Progenitor cell of endocrine pancreas (in vitro differentiated cells): ENCODE measurements at places on chromosomes 2 and 18. TPM values are rescaled to one million over a fixed set of nuclear protein-coding genes. Genes with fewer than 3 reads are reported as not detected.
A peak's percentile ranks its signal among the peaks of the same experiment; 100 is the strongest.

DNA sequence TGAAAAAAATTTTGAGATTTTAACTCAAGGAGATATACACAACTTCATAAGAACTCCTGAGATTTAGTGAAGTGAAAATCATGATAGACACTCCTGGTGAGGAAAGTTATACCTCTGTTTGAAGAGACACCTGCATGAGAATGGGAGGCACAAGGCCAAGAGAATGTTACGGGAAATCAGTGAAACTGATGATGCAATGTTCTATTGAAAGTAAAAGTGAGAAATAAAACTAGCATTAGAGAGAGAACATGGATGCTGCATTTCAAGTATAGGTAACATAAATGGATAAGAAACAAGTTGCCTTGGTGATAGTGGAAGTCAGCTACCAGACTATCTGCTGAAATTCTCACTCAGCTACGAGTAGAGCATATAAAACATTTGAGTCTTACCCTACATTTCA is 562.1 kb upstream of the FANCL start:
- no peaks in the 10 kb centered on the region for H3K27me3 ChIP-seq
- no peak overlapping the region for H3K4me3 ChIP-seq
- no peaks in the 10 kb centered on the region for H3K4me1 ChIP-seq
- H3K36me3 ChIP-seq: no peaks in the 10 kb centered on the region
- no peak for DNase-seq
- H3K27ac ChIP-seq: no peak overlapping the region

DNA sequence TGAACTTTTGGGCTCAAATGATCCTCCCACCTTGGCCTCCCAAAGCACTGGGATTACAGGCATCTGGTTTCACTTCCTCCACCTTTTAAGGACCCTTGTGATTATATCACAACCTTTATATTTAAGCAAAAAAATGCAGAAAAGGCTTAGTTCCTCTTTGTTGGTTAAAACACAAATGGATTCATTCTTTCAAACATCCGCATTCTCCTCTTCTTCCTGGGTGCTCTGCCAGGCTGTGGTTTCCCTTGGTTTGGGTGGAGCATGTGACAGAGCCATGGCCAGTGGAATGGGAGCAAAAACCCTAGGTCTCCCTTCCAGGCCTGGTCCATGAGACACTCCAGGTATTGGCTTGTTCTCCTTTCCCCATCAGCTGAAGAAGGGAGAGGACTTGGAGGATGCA is 9.9 kb upstream of the SLC66A3 start:
- H3K27me3 ChIP-seq: peaks cover 6% of the 10 kb centered on the region
- H3K27ac ChIP-seq: no peak overlapping the region
- no peaks in the 10 kb centered on the region for H3K4me1 ChIP-seq
- DNase-seq: no peak
- H3K4me3 ChIP-seq: no peak overlapping the region
- H3K36me3 ChIP-seq: no peaks in the 10 kb centered on the region

- peaks cover 2% of the 10 kb centered on the region for H3K36me3 ChIP-seq
- no peak for DNase-seq
- no peak overlapping the region for H3K4me3 ChIP-seq
- H3K27ac ChIP-seq: peak overlapping the region; percentile 58
- peaks cover 35% of the 10 kb centered on the region for H3K4me1 ChIP-seq
These were observed 316.5 kb downstream of the IRS1 start for GRCh38 chr2:226483143-226483542.

GRCh38 chr2:128498589-128498988 is 179.9 kb upstream of the HS6ST1 start:
- DNase-seq: no peak
- peaks cover 47% of the 10 kb centered on the region for H3K4me1 ChIP-seq
- H3K36me3 ChIP-seq: no peaks in the 10 kb centered on the region

- H3K36me3 ChIP-seq: no peaks in the 10 kb centered on the region
- no peak for DNase-seq
- H3K4me3 ChIP-seq: no peak overlapping the region
- H3K4me1 ChIP-seq: peaks cover 16% of the 10 kb centered on the region
- no peaks in the 10 kb centered on the region for H3K27me3 ChIP-seq
These were observed 28.7 kb downstream of the ZSWIM2 start for GRCh38 chr2:186820303-186820702.

- H3K27me3 ChIP-seq: no peaks in the 10 kb centered on the region
- H3K36me3 ChIP-seq: no peaks in the 10 kb centered on the region
- no peak overlapping the region for H3K27ac ChIP-seq
- no peaks in the 10 kb centered on the region for H3K4me1 ChIP-seq
These were observed 75.2 kb upstream of the SMAD7 start for GRCh38 chr18:49025767-49026500.

GRCh38 chr2:211930331-211930730 is 608.3 kb downstream of the ERBB4 start:
- peaks cover 42% of the 10 kb centered on the region for H3K4me1 ChIP-seq
- H3K4me3 ChIP-seq: no peak overlapping the region
- H3K27ac ChIP-seq: no peak overlapping the region
- H3K36me3 ChIP-seq: no peaks in the 10 kb centered on the region

DNA sequence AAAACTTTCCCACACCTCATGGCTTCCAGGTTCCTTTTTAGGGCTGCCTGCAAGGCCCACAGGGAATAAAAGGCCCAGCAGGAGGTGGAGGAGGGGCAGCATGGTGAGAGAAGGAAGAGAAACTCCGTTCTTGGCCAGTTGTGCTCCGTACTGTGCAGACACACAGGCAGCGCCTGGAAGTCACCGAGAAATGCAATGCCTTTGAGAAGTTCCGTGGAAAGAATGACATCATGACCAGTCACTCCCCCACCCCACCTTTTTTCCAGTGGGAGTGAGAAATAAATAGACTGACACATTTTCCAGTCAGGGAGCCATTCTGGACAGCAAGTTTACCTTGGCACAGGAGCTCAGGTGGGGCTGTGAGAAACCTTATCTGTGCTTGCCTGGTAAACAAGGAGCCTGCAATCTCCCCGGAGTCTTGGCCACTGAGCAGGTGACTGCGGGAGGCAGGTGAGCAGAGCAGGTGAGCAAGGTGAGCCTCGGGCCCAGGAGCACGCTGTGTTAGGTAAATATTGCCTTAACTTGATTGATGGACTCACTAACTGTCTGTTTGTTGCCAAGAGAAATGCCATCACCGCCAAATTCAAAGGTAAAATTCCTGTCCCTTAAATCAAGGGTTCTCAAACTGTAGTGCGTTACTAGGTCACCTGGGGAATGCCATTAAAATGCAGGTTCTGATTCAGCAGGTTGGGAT is 13.5 kb upstream of the LBH start:
- H3K27me3 ChIP-seq: peaks cover 37% of the 10 kb centered on the region
- H3K4me3 ChIP-seq: peak overlapping the region; percentile 48
- H3K4me1 ChIP-seq: peaks cover 48% of the 10 kb centered on the region

GRCh38 chr2:75822336-75822735 is 111.6 kb upstream of the GCFC2 start:
- no peaks in the 10 kb centered on the region for H3K27me3 ChIP-seq
- no peak overlapping the region for H3K4me3 ChIP-seq
- H3K4me1 ChIP-seq: peaks cover 3% of the 10 kb centered on the region
- H3K36me3 ChIP-seq: no peaks in the 10 kb centered on the region
- no peak for DNase-seq

- H3K4me1 ChIP-seq: peaks cover 9% of the 10 kb centered on the region
- H3K4me3 ChIP-seq: peak overlapping the region; percentile 79
- H3K27ac ChIP-seq: peak overlapping the region; percentile 97
- DNase-seq: peak; percentile 30
These were observed 18.8 kb upstream of the HAAO start for GRCh38 chr2:42810971-42811811.

- no peaks in the 10 kb centered on the region for H3K36me3 ChIP-seq
- no peak overlapping the region for H3K27ac ChIP-seq
- DNase-seq: no peak
- no peak overlapping the region for H3K4me3 ChIP-seq
- H3K4me1 ChIP-seq: peaks cover 15% of the 10 kb centered on the region
These were observed 19.5 kb upstream of the WIPF1 start for GRCh38 chr2:174617120-174617519.

DNA sequence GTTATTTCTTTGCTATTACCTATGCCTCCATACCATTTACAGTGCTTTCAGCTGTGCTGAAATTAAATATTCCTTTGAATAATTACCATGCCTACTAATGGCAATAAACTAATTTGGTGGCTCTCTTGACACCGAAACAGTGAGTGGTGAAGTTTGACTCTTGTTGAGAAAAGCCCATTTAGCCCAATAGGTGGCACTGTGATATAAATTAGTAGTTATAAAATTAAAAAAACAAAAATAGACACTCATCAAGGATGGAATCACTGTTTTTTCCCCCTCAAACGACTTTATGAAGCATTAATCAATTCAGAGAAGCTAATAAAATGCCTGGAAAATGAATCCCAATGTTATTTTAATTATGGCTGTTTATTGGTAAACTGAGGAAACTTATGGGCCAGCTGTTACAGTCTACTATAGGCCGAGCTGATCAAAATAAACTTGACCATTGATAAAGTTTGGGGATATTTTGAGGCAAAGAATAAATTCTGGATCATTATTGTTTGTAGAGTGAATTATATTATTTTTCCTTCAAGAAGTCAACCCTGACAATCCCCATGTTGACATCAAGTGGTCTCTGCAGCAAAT is 339.6 kb downstream of the TRIB2 start:
- DNase-seq: no peak
- no peaks in the 10 kb centered on the region for H3K36me3 ChIP-seq
- no peak overlapping the region for H3K27ac ChIP-seq
- no peaks in the 10 kb centered on the region for H3K4me1 ChIP-seq

DNA sequence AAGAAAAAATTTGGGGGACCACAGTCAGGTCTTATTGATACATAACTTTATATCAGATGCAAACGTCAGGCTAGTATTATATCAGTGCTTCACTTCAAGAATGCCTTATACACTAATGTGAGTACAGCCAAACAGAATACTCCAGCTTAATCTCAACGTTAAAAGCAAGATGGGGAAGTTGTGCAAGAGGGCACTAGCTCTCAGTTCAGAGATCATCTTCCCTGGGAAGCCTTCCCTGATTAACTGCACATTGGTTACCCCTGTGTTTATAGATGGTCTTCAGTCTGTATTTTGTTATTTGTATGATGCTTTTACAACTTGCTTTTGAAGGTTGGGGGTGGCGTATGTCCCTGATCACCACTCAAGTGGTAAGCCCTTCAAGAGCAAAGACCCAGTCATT is 11.4 kb downstream of the EPAS1 start:
- DNase-seq: no peak
- H3K4me1 ChIP-seq: peaks cover 45% of the 10 kb centered on the region
- peaks cover 2% of the 10 kb centered on the region for H3K36me3 ChIP-seq

- no peak overlapping the region for H3K27ac ChIP-seq
- no peaks in the 10 kb centered on the region for H3K36me3 ChIP-seq
- DNase-seq: no peak
These were observed 71.1 kb downstream of the DYSF start for GRCh38 chr2:71524476-71524875.

- H3K27me3 ChIP-seq: peaks cover 4% of the 10 kb centered on the region
- no peak overlapping the region for H3K27ac ChIP-seq
- H3K4me3 ChIP-seq: no peak overlapping the region
- DNase-seq: no peak
These were observed 67.9 kb upstream of the GLS start for GRCh38 chr2:190812506-190813294.

DNA sequence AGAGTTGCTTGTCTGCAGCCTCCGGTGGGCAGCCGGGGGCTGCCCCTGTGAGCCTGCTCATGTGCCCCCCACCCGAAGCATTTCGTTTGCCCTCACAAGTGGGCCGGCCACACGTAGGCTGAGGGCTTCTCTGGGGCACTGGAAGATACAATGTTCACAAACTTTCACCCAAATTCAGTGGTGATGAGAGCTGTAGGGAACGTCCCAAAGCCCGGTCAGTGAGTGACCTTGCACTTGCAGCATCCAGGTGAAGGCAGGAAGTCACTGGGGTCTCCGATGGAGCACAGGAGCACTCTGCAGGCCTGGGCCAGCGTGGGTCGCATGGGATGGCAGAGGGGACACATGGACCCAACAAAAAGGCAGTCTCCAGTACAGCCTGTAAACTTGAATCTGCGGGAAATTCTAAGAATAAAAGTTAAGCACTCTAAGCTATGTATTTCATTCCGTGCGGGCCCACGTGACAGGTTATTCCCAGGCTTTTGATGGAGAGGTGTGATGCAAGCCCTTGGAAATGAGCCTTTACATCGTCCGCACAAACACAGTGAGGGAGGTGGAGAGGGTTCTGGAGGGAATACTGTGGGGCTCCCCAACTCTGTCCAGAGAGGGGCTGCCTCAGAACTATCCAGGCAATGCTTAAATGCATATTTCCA is 42.5 kb downstream of the CNGA3 start:
- no peak for DNase-seq
- peaks cover 2% of the 10 kb centered on the region for H3K27me3 ChIP-seq
- no peaks in the 10 kb centered on the region for H3K36me3 ChIP-seq
- no peak overlapping the region for H3K27ac ChIP-seq

- H3K4me1 ChIP-seq: no peaks in the 10 kb centered on the region
- no peaks in the 10 kb centered on the region for H3K27me3 ChIP-seq
- no peak overlapping the region for H3K27ac ChIP-seq
- peaks cover 18% of the 10 kb centered on the region for H3K36me3 ChIP-seq
- no peak overlapping the region for H3K4me3 ChIP-seq
These were observed 3.5 kb upstream of the C2orf74 start for GRCh38 chr2:61158356-61158955.

DNA sequence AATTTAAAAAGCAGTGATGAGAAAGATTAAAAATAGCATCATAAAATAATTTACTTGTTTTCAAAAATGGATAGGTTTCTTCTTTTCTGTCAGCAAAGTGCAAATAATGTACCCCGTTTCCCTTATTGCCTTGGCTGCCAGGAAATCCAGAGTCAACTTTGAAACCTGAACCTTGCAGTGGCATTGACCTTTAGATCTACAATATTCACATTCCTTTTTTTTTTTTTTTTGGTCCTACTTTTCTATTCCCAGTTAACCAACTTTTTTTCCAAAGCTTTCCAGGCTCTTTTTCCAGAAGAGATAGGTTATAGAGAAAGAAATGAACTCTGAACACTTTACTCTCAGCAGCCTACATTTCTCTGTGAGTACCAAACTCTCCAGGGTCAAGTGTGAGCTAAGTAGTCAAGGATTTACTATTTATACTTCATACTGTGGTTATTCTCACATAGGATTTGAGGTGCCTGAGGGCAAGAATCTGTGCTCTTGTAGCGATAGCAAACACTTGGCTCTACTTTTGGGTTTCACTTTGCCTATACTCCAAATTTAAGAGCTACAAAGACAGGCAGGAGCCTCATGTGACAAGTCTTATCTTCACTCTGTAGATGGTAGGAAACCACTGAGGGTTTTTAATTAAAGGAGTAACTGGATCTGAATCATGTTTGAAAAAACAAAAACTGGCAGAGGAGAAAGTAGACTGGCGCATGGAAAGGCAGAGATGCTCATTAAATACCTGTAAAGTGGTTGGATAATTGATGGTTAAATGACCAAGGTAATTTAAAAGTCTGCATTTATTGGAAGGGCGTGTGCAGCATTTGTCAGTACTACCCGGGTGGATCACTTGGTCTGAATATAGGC is 63.2 kb upstream of the TMEM17 start:
- no peak for DNase-seq
- peaks cover 37% of the 10 kb centered on the region for H3K4me1 ChIP-seq
- peak overlapping the region; percentile 91 for H3K27ac ChIP-seq
- no peaks in the 10 kb centered on the region for H3K36me3 ChIP-seq
- H3K4me3 ChIP-seq: peak overlapping the region; percentile 32
- H3K27me3 ChIP-seq: no peaks in the 10 kb centered on the region

- no peak overlapping the region for H3K4me3 ChIP-seq
- peaks cover 2% of the 10 kb centered on the region for H3K4me1 ChIP-seq
- H3K27ac ChIP-seq: no peak overlapping the region
- DNase-seq: no peak
- no peaks in the 10 kb centered on the region for H3K27me3 ChIP-seq
These were observed 23.7 kb downstream of the PGAP1 start for GRCh38 chr2:196902828-196903227.

ARPC2 gene
- total RNA-seq: 153 and 160 TPM in 2 replicates

DSG3 gene
- not detected in 2 replicates for total RNA-seq

GCG gene
- total RNA-seq: 92.9 and 128 TPM in 2 replicates

CNGA3 gene
- total RNA-seq: 5.3 and 5.5 TPM in 2 replicates

RASGRP3 gene
- total RNA-seq: 0.49 TPM in 1 of 2 replicates, not detected in the other
